Common myeloid progenitor, CD34-positive (primary cell): ENCODE measurements at places on chromosomes 2 and 18.

DNA sequence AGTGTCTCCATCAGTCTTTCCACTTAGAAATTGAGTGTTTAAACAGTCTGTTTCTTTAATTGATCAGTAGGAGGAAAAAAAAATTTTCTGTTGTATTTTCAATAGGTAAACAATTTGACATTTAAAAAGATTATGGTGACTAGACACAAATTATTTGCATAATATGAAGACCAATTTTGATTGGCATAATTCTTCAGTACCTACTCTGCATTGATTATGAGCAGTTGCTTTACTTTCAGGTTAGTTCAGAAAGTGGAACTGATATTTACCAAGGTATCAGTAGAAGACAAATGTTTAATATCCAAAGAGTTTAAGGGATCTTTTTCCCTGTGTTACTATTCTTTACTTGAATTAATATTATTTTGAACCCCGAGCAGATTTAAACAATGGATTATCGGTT lies 2.6 kb downstream of the ADAM23 start:
- no peak for DNase-seq

DNA sequence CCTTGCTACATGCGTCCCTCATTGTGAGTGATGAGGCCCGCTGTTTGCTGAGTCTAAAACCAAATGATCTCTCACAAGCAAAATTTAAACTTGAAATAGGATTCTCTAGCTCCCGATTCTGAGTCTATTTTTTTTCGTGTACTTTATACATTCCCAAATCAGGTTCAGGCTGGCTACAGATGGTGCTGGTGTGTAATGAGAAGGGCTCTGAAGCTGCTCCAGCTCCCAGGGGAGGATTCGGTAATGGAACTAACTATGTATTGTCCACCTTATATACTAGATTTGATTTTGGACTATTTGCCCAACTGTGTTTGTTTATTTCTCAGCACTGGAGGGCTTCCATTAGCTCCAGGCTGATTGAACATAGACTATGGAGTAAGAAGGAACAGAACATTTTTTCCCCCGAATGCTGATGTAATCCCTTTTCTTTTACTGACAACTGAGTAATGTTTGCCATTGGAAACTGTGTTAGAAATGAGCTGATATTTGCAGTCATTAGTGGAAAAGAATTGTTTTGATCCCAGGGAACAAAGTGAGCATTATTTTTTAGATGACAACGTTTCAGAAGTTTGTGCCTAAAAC lies 274.0 kb upstream of the FIGN start:
- DNase-seq, result no peak

- DNase-seq, result no peak
These were observed 247.7 kb downstream of the SS18 start for GRCh38 chr18:25842665-25843064.

- no peak for DNase-seq
These were observed 12.6 kb downstream of the GPR35 start for GRCh38 chr2:240637901-240638345.

GRCh38 chr18:70385474-70385873 lies 96.6 kb downstream of the SOCS6 start:
- DNase-seq, result no peak

GRCh38 chr2:128304715-128305554 lies 13.7 kb downstream of the HS6ST1 start:
- no peak for DNase-seq

DNA sequence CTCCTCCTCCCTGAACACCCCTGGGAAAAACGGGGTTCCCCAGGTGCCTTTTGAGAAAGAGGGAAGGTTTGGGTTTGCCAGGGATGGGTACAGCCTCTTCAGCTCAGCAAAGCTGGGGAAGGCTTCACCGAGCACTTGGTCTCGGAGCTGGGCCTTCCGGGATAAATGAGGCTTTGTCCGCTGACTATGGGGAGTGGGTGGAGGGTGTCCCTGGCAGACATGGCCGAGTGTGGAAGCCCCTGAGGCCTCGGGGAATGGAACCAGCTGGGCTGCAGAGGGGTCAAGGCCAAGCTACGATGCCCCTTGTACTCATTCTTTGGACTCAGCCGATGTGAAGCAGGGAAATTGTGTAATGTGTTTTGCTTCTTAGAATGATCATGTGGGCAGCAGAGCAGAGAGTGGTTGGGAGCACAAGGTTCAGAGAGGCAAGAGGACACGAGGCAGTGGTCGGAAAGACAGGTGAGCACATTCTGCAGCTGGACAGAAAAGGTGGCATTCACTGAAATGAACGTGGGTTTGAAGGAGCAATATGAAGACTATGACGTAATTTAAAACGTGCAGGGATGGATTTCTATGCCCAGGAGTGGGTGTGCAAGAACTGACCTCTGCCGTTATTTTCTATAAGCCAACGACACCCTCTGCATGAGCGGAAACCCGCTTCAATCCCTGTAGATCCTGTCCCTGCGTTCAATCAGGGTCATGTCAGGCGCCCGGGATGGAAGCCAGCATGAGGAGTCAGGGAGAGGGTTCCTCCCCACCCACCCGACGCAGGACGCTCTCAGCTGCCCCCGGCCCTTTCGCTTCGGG lies 142.6 kb downstream of the PXDN start:
- no peak for DNase-seq

DNA sequence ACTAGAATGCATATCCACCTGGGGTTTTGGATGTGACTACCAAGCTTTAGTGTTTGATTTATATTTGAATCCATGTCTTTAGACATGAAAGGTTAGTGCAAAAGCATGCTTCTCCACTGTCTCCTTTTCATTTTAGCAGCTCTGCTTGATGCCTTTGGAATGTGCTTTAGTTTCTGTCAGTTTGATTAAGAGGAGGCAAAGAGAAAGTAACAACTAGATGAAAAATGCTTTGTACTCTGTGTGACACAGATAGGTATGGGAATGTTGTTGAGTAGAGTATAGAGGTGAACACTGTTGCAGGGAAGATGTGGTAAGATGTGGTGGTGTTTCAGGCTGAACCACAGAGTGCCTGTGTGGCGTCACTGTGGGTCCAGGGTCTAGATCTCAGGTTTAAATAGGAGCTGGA lies 19.8 kb downstream of the PIK3C3 start:
- DNase-seq, result peak; percentile 20

DNA sequence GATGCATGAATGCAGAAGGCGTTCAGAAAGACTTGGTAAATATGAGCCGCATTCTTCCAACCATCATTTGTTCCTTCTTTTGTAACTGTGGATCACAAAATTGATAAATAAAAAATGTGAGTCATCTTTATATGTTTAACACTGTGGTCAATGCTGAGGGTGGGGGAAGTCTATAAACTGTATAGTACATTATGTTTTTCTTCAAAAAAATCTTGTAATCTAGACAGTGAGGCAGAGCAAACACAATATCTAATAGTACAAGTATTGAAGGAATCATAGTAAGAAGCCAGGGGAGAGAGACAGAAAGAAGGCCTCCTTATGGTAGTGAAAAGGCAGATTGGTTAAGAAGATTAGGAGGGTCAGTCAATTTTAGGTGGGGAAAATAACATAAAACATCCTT lies 30.7 kb upstream of the CALCRL start:
- peak; percentile 31 for DNase-seq

GRCh38 chr2:194616334-194616733 lies 1040.7 kb upstream of the SLC39A10 start:
- DNase-seq, result no peak

DNA sequence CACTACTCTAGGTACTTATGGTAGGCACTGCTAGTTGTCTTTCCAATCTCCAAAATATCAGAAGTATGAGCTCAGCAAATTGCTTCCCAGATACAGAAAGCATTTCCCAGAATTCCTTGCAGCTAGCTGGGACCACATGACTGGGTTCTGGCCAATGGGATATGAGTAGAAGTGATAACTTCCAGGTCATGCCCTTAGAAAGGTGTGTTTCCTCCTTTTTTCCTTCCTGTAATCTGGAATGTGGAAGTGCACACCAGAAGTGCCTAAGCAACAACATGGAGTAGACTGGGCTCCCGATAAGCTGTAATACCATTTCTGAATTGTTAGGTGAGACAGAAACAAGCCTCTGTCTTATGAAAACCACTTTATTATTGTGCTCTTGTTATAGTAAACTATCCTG lies 279.8 kb downstream of the ZNF385B start:
- DNase-seq, result no peak

- no peak for DNase-seq
These were observed 227.1 kb downstream of the ANAPC1 start for GRCh38 chr2:111656894-111657293.

DNA sequence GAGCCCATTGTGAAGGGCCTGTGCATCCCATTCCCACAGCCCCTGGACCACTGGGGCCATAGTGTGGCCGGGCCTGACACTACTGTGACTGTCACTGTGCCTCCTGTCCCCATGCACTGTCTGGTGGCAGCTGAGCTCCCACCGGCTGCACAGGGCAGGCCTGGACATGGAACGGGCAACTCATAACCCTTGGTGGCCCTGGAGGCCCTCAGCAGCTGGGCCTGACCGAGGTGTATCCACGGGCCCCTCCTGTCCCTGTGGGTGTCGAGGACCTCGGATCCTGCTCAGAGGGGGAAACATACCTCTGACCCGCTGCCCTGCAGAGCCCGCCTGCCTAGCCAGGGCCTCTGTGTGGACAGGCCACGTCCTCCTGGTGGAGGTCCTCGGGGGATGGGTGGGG lies 7.8 kb upstream of the GAL3ST2 start:
- DNase-seq, result no peak
